Activated T-cell treated with anti-CD3 and anti-CD28 coated beads, Interleukin-2, amount 50 U/mL, for 48 hours (primary cell): ENCODE measurements at places on chromosomes 5 and 9.

GRCh38 chr9:112489039-112489546, 2.5 kb downstream of the KIAA1958 start:
- no peak for DNase-seq

DNA sequence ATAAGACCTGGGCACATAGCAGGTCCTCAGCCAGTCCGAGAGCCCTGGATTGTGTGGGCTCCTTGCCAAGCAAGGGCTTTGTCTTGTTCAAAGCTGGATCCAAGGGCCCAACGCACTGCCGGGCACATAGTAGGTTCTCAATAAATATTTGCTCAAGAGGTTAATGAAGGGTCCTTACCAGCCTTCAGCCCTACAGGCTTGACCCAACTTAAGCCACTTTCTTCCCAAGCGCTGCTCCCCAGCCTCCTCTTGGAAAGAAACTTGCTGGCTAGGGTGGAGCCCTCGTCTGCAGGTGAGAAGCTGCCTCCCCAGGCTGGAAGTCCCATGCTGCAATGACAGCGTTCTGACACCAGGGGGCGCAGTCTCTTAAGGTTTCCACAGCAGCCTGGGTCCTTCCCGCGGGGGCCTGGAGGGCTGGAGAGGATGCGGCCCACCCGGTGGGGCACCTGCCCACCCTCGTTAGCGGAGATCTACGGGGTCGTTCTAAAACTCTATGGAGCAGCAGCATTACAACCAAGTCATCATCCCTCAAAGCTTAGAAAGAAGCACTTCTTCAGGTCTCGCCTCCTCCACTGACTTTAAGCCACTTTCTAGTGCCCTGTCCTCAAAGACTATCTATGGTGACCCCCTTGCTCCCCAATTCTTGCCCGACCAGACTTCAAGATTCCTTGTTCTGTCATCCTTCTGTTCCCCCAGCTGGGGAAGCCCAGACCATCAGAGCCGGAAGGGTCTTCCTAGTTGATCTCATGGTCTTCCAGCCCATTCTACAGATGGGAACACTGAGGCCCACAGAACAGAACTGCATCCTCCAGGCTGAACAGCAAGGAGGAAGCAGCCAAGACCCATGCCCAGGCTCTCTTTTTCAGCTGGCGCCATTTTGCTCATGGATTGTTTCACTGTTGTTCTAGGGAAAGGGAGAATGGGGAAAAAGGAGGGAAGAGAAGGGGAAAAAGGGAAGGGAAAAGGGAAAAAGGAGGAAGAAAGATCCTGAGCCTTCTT, 115.4 kb downstream of the LHX2 start:
- peak; percentile 88 for DNase-seq

GRCh38 chr5:864492-865167, 13.8 kb upstream of the ZDHHC11 start:
- DNase-seq: no peak

GRCh38 chr5:14247054-14247386, 103.9 kb downstream of the TRIO start:
- no peak for DNase-seq

DNA sequence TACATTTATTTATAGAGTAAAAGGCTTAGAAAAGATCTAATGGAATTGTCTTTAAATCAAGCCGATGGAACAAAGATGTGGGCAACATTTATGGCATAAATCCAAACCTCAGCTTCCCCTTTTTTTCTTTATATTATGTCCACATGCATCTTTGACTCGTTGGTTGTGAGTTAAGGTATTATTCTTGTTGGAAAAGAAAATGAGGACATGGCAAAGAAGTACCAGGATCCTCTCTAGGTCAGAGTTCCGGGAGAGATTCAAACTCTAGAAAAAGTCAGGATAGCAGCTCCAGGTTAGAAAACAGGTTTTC, 508 bp upstream of the NME5 start:
- DNase-seq: no peak

GRCh38 chr5:44388321-44389089, 715 bp downstream of the FGF10 start:
- no peak for DNase-seq

GRCh38 chr9:18216376-18216775, 257.6 kb upstream of the ADAMTSL1 start:
- no peak for DNase-seq
